Hindlimb muscle (tissue), 1 donor: ENCODE measurements at places on chromosomes 3 and 15. TPM values are rescaled to one million over a fixed set of nuclear protein-coding genes. Genes with fewer than 3 reads are reported as not detected.

The CEMIP gene
- 2.1 TPM for polyA plus RNA-seq

The SEMA3F gene
- 13.0 TPM for polyA plus RNA-seq

The GPR149 gene
- polyA plus RNA-seq: 0.14 TPM

The NRG4 gene
- polyA plus RNA-seq: 0.50 TPM

The VWA5B2 gene
- 0.63 TPM for polyA plus RNA-seq

The POTEB2 gene
- polyA plus RNA-seq: not detected

The DAZL gene
- polyA plus RNA-seq: not detected

The EFHB gene
- polyA plus RNA-seq: 1.5 TPM

The TGM4 gene
- polyA plus RNA-seq: not detected

The GOLGA8J gene
- 0.52 TPM for polyA plus RNA-seq

The HYAL1 gene
- 2.1 TPM for polyA plus RNA-seq

The KIF15 gene
- polyA plus RNA-seq: 9.2 TPM

The EHD4 gene
- polyA plus RNA-seq: 43.0 TPM

The LARP6 gene
- polyA plus RNA-seq: 10.9 TPM

The DLL4 gene
- 16.7 TPM for polyA plus RNA-seq

The TMEM158 gene
- 1.2 TPM for polyA plus RNA-seq

The ADGRG7 gene
- not detected for polyA plus RNA-seq

The HGD gene
- 0.37 TPM for polyA plus RNA-seq

The TMF1 gene
- 22.3 TPM for polyA plus RNA-seq

The BAHD1 gene
- polyA plus RNA-seq: 24.8 TPM

The CCDC9B gene
- polyA plus RNA-seq: 22.2 TPM

The WDR49 gene
- not detected for polyA plus RNA-seq

The ADAMTS7 gene
- polyA plus RNA-seq: 19.9 TPM

The PATL2 gene
- 1.9 TPM for polyA plus RNA-seq

The PEX11A gene
- polyA plus RNA-seq: 6.2 TPM

The ARL6IP5 gene
- polyA plus RNA-seq: 122 TPM

The NR2F2 gene
- 64.7 TPM for polyA plus RNA-seq

The GLT8D1 gene
- polyA plus RNA-seq: 54.8 TPM
